Activated CD4-positive, alpha-beta T cell treated with anti-CD3 and anti-CD28 coated beads, Interleukin-2, amount 50 U/mL, for 24 hours (primary cell): ENCODE measurements at places on chromosomes 1 and 21.

- no peak for DNase-seq
These were observed 6.3 kb upstream of the OLFML3 start for GRCh38 chr1:113972954-113973353.

- DNase-seq = no peak
These were observed 2.3 kb downstream of the MX1 start for GRCh38 chr21:41428311-41428710.

- DNase-seq = no peak
These were observed 196.1 kb upstream of the ESRRG start for GRCh38 chr1:216919060-216919970.

DNA sequence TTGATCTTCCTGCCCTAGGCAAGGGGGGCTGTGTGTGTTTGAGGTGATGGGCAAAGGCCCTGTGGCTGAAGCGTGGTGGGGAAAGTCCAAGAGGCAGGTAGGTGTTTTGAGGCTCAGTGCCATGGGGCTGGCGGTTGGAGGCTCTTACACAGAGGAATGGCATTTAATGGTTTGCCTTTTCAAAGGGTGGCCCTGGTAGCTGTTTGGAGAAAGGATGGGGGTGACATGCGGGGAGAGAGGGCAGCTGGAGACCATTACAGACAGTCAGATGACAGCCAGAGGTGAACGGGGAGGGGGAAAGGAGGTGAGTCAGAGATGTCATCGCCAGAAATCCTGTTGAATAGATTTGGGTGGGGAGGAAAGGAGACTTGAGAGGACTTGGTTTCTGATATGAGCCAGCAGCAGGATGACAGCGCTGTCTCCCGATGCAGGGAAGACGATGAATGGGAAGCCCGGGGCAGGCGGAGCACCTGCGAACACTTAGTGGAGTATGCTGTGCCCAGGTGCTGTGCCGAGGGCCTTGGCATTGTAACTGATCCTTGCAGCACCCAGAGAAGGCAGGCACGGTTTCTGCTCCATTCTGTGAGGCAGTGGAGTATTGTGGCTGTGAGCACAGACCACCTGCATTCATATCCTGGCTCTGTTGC is 56.3 kb downstream of the MAN1C1 start:
- DNase-seq = no peak

GRCh38 chr1:121558514-121558913 is 373.7 kb downstream of the SRGAP2C start:
- no peak for DNase-seq

DNA sequence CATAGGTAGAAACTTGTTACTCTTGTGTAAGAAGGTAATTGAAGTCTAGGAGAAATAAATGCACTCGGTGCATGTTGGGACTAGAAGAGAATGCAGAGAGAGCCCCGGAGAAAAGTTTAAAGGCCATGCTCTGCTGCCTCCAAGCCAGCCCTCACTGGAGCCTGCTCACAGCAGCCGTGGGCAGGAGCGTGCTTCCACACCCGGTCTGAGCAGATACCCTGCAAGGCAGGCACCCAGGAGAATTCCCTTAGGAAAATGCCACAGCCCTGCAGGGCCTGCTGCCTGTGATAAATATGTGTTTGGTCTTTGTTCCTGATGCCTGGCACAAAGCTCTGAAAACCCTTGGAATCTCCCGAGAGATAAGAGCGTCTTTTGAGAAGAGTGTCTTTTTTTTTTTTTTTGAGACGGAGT is 22.8 kb downstream of the C2CD2 start:
- DNase-seq = no peak

DNA sequence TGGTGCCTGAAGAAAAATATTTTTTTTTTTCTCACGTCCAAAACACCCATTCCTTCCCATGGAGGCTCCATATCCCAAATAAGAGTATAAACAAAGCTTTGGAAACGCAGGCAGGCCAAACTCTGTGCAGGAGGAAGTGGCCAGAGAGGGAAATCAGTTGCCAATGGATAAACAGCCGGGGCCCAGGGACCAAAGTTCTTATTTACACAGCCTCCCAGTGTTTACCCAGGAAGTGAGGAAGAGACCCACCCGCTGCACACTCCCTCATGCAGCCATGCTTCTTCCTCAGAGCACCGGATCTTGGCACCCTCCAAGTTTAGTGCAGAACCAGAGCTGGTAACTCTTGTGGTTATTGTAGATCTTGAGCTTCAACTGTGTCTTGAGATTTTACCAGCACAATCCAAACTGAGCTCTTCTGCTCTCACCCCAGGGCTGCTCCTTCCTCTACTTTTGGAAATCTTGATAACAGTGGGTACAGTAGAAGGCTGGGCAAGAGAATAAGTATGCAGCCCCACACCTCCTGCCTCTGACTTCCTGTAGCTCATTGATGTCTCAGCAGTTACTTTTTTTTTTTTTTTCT is 14.2 kb downstream of the MARCKSL1 start:
- no peak for DNase-seq

DNA sequence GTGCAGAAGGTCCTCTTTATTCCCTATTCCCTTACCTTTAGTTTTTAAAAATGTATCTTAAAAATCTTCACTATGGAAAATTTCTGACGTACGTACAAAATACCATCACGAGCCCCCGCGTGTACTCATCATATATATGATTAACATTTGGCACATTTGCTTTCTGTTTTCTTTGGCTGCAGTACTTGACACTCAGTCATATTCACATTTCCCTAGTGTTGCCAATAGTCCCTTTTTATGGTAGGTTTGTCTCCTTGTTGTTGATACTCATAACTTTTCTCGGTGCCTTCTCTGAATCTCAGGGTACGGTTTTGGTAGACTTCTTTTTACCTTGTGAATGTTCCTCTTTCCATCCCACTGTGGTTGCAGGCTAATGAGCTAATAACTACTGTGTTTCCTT is 23.3 kb downstream of the KDM4A start:
- DNase-seq = no peak

DNA sequence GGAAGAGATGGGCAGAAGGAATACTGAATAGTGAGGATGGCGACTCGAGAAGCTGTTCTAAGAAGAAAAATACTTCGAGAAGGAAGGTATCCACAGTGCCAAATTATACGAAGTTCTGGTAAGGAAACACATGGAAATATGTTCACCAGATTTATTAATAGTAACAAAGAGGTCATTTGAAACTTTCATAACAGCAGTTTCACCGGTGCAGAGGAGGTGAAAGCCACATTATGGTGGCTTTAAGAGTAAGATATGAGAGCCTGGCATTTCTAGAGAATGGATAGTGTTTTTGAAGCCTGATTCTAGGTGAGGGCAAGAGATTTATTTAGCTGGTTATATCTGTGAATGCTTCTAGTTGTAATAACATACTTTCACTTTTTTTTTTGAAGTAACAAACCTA is 56.2 kb downstream of the DPYD start:
- no peak for DNase-seq

DNA sequence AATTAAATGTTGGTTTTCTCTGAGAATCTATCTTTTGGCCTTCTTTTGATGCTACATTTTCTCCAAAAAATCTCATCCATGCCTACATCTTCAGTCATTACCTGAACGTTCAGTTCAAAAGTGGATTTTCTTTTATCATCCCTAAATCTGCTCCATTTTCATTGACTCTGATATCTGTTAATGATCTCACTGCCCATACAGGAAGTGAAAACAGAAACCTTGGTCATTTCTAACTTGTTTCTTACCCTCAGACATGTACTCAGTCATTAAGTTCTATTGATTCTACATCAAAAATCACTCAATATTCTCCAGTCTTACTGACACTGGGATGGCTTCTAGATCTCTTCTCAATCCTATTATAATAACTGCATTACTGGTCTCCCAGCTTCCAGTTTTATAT is 22.7 kb downstream of the PRKACB start:
- no peak for DNase-seq
